Esophagus squamous epithelium (tissue), 5 donors: ENCODE measurements at places on chromosomes 2 and 18.

- H3K27me3 ChIP-seq: no peaks in the 10 kb centered on the region
- no peaks in the 10 kb centered on the region for H3K4me1 ChIP-seq
- no peak overlapping the region for H3K4me3 ChIP-seq
- no peaks in the 10 kb centered on the region for H3K36me3 ChIP-seq
Observed at GRCh38 chr2:38065502-38066135, 10.3 kb downstream of the CYP1B1 start.

GRCh38 chr18:45715212-45715780, 8.7 kb upstream of the SLC14A1 start:
- no peak overlapping the region for H3K27ac ChIP-seq
- DNase-seq: no peak
- H3K27me3 ChIP-seq: no peaks in the 10 kb centered on the region
- no peaks in the 10 kb centered on the region for H3K4me1 ChIP-seq
- H3K36me3 ChIP-seq: no peaks in the 10 kb centered on the region

DNA sequence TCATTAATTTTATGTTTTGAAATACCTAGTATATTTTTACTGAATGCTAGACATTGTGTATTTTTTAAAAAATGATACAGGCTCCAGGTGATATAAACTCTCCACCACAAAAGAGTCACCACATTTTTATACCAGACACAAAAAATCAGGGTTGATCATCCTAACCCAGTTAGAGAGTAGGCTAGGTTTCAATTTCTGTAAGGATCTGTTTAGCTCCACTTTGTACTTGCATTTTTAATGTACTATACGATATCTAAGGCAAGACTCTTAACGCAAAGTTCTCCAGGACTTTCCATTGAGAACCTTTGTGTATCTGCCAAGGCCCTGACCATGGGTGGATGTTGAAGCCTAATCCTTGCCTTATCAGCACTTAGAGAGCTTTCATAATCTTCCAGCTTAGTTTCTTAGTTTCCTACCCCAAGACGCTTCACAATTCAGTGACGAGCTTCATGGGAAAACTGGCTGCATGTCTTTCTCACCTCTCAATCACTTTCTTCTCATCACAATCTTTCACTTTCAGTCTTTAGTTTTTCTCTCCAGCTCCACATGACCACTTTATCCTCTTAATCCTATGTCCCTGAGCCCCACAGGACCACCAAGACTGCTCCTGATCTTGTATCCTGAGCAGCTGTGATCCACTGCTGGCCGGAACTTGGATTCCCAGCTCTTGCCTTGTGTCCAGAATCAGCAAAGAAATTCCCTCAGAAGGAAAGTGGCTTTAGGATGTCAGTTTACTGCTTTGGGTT, 635.8 kb downstream of the RNF144A start:
- H3K4me3 ChIP-seq: no peak overlapping the region
- no peaks in the 10 kb centered on the region for H3K4me1 ChIP-seq
- no peak for DNase-seq

DNA sequence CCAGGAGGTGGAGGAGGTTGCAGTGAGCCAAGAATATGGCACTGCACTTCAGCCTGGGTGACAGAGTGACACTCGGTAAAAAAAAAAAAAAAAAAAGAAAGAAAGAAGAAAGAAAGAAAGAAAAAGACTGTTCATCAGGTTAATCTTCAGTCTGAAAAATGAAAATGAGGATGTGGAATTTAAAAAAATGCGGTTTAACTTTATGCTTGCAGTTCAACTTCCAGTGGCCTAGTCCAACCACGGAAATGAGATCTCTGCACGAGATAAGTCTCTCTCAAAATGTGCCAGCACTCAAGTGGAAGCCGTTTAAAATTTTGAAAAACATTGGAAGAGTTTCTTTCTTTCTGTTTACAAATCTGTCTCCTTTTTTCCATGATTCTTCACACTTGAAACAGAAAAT, 112.1 kb downstream of the DOCK10 start:
- no peaks in the 10 kb centered on the region for H3K36me3 ChIP-seq
- H3K4me1 ChIP-seq: peaks cover 16% of the 10 kb centered on the region
- H3K4me3 ChIP-seq: no peak overlapping the region

- no peaks in the 10 kb centered on the region for H3K27me3 ChIP-seq
- no peaks in the 10 kb centered on the region for H3K4me1 ChIP-seq
- no peak overlapping the region for H3K4me3 ChIP-seq
Observed at GRCh38 chr2:154142480-154142879, 270.8 kb downstream of the GALNT13 start.

DNA sequence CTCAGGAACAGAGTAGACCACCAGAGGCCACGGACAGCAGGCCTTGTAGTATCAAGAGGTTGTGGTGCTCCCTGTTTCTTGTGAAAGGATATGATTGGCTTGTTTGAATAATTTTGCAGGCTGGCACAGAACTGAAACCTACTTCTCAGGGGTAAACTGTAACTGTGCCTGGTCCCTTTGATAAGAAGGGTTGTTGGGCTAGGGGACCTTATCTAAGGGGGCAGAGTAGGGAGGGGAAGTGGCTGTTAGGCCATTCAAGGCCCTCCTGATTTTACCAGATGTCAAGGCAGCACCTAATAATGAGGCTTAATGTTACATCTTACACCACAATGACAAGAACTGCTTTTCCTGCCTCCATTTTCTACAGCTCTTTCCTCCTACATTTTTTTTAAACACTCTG, 45.6 kb downstream of the GPR39 start:
- H3K4me1 ChIP-seq: no peaks in the 10 kb centered on the region
- H3K36me3 ChIP-seq: no peaks in the 10 kb centered on the region
- no peak for DNase-seq

GRCh38 chr2:191355170-191355758, 110.1 kb downstream of the MYO1B start:
- H3K36me3 ChIP-seq: no peaks in the 10 kb centered on the region
- H3K4me1 ChIP-seq: no peaks in the 10 kb centered on the region
- no peak overlapping the region for H3K27ac ChIP-seq
- no peak overlapping the region for H3K4me3 ChIP-seq
- DNase-seq: no peak
- no peaks in the 10 kb centered on the region for H3K27me3 ChIP-seq

- no peak overlapping the region for H3K27ac ChIP-seq
- H3K36me3 ChIP-seq: no peaks in the 10 kb centered on the region
Observed at GRCh38 chr18:40810372-40810771, 1144.7 kb upstream of the PIK3C3 start.

DNA sequence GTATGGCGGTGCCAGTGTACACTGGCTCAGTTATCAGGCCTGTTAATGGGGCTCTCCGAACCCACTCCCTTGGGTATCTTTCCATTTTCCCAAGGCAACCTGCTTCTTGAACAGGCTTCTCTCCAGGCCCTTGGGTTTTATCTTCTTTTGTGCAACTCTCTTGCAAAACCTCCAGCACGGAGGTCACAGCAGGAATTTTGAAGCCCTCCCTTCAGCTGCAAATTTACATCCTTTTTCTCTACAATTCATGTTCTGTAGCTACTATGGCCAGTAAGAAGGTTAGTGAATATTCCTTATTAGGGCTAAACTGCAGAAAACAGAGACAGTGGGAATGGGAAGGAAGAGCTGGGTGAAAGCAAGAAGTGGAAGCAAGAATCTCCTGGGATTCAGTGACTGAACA, 10.4 kb upstream of the NPAS2 start:
- H3K4me1 ChIP-seq: no peaks in the 10 kb centered on the region
- no peak overlapping the region for H3K27ac ChIP-seq
- H3K36me3 ChIP-seq: no peaks in the 10 kb centered on the region
- no peak overlapping the region for H3K4me3 ChIP-seq
- H3K27me3 ChIP-seq: no peaks in the 10 kb centered on the region

- H3K4me1 ChIP-seq: peaks cover 14% of the 10 kb centered on the region
- no peaks in the 10 kb centered on the region for H3K27me3 ChIP-seq
- peak; percentile 9 for DNase-seq
- peak overlapping the region; percentile 59 for H3K4me3 ChIP-seq
- peak overlapping the region; percentile 92 for H3K27ac ChIP-seq
Observed at GRCh38 chr2:20225294-20226151, 593 bp upstream of the SDC1 start.

DNA sequence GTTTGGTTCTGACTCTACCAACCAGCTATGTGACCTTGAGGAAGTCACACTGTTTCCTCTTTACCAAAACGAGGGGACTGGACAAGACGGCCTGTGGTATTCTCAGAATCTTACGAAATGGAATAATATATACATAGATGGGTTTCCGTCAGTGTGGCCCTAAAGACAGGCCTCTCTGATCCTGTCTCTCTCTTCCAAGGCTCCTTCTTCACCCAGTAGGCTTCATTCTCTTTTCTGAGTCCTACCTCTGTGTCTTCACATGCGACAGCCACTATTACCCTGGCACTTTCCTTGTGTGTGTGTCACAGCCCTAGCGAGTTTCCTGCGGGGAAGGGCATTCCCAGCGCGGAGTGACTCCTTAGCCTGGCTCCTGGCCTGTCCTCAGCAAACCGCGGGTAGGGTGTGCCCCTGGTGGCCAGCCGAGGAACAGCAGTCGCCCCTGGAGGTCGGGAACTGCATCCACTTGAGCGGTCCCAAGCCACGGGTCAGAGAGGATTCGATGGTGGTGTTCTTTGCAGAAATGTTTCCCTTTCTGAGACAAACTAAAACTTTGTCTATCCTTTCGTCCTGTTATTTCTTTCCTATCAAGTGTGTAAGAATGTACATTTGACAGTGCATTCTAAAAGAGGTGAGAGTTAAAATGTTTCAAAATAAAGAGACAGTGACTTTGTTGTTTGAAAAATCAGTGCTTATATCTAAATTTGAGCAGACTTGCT, 63.3 kb downstream of the RAB31 start:
- DNase-seq: no peak
- H3K4me1 ChIP-seq: peaks cover 27% of the 10 kb centered on the region
- H3K27ac ChIP-seq: peak overlapping the region; percentile 2
- no peaks in the 10 kb centered on the region for H3K36me3 ChIP-seq
- H3K27me3 ChIP-seq: no peaks in the 10 kb centered on the region

DNA sequence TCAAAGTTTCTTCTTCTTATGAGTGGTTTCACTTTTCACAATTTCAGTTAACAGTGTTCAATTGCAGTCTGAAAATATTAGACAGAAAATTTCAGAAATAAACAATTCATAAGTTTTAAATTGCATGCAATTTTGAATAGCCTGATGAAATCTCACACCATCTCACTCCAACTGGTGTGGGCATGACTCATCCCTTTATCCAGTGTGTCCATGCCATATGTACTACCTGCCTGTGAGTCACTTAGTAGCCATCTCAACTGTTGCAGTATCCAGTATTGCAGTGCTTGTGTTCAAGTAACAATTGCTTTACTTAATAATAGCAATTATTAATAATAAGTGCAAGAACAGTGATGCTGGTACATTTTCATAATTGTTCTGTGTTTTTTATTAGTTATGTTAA, 1202.5 kb downstream of the DSC3 start:
- no peak overlapping the region for H3K4me3 ChIP-seq
- no peaks in the 10 kb centered on the region for H3K27me3 ChIP-seq
- DNase-seq: no peak
- no peaks in the 10 kb centered on the region for H3K4me1 ChIP-seq

DNA sequence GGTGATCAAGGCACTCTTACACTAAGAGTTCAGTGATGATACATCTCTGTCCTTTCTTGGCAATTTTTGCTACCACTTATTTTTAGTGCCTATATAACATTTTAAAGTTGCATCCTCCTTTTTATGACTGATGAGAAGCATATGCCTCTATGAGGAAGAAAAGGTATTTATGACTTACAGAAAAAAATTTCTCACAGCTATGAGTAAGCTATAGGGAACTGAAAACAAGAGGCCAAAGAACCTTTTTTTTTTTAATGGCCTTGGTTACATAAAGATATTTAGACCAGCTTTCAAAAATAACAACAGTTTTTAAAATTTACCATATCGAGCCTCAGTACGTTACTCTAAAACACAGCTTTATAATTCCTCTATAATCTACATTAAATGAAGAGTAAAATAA, 21.3 kb downstream of the MBD5 start:
- peaks cover 8% of the 10 kb centered on the region for H3K36me3 ChIP-seq
- no peaks in the 10 kb centered on the region for H3K4me1 ChIP-seq
- H3K4me3 ChIP-seq: no peak overlapping the region

DNA sequence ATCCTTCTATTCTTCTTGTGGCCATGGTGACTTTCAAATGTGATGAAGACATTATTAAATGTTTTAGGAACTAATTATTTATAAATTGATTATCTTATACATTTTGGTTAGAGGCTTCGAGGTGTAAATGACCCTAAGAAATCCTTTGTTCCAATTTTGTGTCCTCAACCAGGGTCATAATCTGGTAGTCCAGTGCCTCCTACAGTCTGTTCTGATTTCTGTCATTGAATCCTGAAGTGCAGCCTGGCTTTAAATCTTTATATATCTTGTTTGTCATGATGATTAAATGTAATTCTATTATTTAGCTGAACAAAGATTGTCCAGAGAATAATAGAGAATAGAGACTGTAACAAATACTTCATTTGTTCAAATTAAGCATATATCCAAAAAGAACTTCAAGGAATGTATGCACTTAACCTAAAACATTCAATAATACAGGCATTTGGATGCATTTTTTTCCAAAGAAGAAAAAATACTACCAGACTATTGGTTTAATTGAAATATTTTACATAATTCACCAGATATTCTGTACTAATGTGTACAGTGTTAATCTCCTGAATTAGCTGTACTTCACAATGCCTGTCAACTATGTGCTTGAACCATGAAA, 89.8 kb downstream of the PRPF40A start:
- DNase-seq: no peak
- no peak overlapping the region for H3K27ac ChIP-seq
- no peaks in the 10 kb centered on the region for H3K36me3 ChIP-seq
- no peaks in the 10 kb centered on the region for H3K27me3 ChIP-seq
